T-helper 17 cell (primary cell): ENCODE measurements at places on chromosomes 12 and 14.
A peak's percentile ranks its signal among the peaks of the same experiment; 100 is the strongest.

GRCh38 chr14:100594625-100594951 is 7.4 kb upstream of the BEGAIN start:
- no peak for DNase-seq

DNA sequence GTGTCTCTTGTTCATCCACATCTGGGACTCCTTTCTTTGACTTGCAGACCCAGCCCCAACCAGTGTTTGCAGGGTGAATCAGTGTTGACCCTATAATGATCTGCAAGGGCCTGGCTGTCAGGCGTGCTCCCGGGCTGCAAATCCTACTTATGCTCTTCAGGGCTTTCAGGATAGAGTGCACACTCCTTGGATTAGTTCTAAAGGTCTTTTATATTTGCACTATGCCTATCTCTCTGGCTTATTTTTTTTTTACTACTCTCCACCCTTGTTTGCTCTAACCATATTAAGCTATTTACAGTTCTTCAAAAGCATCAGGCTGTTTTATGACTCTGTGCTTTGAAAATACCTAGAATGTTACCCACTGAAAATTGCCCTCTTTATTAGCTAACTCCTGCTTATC is 4.3 kb upstream of the PRICKLE1 start:
- no peak for DNase-seq

GRCh38 chr12:124771462-124772288 is 92.0 kb downstream of the SCARB1 start:
- DNase-seq, result peak; percentile 60

DNA sequence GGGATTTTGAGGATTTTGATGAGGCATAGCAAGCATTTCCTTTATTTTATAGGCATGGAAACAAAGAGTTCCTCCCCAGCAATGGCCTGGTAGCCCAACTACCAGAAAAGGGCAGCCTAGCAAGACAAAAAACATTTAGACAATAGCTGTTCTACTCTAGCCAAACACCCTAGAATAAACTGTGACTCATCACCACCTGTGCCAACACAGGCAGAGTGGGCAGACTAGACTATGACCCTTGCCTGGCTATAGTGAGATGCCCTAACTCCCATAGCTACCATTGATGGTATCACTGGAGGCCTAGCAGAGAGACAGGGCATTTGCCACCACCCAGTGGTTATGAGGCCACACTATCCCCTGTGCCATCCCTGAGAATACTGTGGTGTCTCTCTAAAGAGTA is 15.5 kb upstream of the CCER1 start:
- no peak for DNase-seq

GRCh38 chr12:5384015-5384414 is 47.9 kb upstream of the NTF3 start:
- no peak for DNase-seq
